Thoracic aorta (tissue), 2 donors: ENCODE measurements at places on chromosomes 5 and 9.

- no peak for DNase-seq
Measured at GRCh38 chr9:75149841-75150241, 61.5 kb downstream of the OSTF1 start.

DNA sequence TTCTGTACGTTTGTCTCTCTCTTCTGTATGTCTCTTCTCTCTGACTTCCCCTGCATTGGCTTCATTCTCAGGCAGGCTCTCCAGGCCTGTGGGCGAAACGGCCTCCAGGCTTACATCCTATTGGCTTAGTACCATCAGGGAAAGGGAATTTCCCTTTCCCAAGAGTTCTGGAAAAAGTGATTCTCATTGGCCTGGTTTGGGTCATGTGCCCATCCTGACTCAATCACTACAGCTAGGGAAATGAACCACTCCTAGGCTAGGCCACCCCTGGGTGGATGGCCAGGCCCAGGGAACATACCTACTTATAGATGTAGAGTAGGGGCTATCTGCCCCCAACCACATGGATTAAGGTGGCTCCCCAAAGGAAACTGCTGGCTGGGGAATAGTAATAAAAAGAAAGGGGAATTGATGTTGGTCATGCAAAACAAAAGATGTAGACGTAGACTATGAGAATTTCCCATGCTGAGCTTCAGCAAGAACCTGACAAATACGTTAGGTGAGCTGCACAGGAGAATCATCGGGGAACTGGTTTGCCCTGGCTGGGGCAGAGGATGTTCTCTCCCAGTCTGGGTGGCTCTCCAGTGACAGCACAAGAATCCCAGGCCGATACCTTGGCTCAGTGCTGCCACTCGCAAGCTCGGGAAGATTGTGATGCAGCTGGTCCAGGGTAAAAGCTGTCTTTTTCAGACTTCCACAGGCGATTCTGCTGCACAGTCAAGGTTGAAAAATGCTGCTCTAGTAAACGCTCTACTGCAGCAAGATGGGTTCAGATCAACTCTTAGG lies 3.7 kb upstream of the EGR1 start:
- DNase-seq, result no peak

DNA sequence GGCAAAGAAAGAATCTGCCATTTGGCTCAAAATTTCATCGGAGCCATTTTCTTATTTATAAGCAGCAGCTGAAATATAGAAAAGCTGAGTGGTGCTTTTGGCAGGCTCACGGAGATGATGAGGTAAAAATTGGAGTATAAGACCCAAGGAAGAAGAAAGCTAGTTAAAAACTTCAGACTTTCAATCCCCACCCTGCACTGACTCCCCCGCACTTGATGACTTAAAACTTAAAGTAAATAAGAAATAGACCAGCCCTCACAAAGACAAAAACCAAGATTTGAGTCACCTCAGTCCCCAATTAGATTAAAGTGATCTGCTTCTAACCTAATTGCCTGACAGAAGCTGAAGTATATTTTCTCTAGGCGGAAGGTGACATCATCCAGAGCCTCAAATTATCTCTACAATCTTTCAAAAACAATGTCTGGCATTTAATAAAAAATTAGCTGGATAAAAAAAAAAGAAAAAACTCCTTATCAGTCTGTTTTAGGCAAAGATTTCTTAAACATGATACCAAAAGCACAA lies 124.0 kb upstream of the PJA2 start:
- DNase-seq, result no peak

DNA sequence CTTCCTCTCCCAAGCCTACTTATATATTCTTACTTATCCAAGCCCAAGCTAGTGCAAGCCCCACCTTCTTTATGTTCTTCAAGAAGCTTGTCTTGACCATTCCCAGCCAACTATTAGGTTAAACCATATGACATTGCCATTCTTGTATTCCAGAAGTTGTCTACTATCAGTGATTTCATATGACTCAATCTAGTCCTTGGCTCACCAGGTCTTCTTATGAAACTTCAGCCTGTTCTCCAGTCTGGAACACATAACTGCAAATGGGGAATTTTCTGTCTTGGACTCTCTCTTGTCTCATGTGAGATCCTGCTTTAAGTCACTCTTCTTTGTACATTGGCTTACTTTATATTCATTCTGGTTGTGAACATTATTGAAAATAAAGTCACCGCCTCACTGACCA lies 130.7 kb downstream of the TTLL11 start:
- DNase-seq, result no peak

GRCh38 chr9:22124263-22125011 lies 115.3 kb upstream of the CDKN2B start:
- DNase-seq, result no peak

DNA sequence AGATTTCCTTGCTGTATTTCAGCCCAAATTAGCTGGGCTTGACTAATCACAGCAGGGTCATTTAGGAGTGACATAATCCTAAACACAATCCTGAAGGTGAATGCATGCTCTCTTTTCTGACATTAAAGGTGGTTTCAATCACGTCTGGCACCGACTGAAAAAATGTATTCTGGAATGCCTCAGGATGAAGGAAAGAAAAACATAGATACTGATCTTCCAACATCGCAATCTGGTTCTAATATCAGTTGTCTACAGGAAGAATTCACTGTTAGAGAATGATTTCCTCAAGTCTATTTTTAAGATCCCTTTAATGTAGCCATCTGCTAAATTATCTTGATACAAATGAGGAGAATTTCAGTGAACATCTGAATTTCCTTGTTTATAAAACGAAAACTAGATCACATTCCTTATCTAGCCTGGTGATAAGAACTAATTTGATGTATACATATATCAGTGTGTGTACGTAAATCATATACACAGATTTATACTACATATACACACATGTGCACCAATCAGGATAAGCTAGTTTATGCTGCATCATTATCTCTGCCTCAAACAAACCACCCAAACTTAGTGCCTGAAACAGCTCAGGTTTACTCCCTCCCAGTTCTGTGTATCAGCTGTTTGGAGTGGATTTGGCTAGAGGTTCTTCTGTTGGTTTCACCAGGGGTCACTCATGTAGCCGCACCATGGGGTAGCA lies 31.3 kb upstream of the TAS2R1 start:
- no peak for DNase-seq

GRCh38 chr5:171467107-171467506 lies 47.7 kb downstream of the FGF18 start:
- no peak for DNase-seq

DNA sequence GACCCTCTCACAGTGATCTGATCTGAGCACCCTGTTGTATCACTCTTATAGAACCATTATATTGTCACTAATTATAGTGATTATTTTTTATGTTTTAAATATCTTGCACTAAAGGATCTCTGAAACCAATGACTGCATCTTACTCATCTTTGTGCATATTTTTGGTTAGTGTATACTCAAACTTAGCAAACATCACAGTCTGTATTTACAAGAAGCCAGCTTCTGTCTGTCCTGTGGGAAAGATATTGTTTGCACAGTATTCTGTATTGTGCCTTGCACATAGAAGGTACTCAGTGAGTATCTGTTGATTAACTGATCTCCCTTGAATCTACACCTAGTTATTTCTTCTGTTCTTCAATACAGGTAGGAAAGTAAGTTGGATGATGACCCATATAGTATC lies 131.5 kb downstream of the PAM start:
- DNase-seq, result no peak

DNA sequence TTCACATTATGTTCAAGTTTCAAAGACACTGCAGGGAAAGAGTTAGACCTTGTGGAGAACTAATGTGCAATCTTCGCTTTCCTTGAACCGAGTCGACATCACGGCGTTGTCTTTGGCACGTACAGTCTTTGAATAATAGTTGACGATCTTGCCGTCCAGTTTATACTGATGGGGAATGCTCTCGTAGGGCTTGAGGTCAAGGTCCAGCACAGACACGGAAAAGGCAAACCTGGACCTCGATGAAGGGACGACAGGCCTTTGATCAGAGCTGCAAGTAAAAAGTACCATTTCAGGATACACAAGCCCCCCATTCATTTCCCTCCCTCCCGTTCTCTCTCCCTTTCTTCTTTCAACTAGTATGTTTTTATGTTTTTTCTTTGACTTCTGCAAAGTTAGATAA lies 54.1 kb downstream of the IPPK start:
- DNase-seq, result no peak

GRCh38 chr5:141618030-141618803 lies 583 bp downstream of the DIAPH1 start:
- DNase-seq, result no peak

- no peak for DNase-seq
Measured at GRCh38 chr5:81786991-81787390, 36.1 kb upstream of the SSBP2 start.

GRCh38 chr9:91086657-91087461 lies 274.9 kb downstream of the AUH start:
- no peak for DNase-seq

DNA sequence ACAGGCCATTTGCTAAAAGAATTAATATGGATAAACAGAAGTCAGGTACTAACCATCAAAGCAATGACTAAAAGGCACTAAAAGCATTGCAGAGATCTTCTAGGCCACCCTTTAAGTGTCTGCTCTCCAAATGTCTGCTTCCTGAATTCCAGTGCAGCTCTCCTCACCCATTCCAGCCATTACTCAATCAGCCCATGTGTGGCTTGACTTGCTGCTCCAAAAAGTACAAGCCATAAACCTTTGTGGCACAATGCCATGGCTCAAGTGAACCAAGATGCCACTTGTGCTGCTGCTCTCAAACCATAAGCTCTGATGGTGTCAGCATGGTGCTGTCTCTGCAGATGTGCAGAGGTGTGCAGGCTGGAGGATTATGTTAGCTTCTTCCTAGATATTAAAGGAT lies 290.2 kb upstream of the POU5F2 start:
- no peak for DNase-seq

GRCh38 chr5:64790210-64790609 lies 21.5 kb downstream of the CWC27 start:
- no peak for DNase-seq

DNA sequence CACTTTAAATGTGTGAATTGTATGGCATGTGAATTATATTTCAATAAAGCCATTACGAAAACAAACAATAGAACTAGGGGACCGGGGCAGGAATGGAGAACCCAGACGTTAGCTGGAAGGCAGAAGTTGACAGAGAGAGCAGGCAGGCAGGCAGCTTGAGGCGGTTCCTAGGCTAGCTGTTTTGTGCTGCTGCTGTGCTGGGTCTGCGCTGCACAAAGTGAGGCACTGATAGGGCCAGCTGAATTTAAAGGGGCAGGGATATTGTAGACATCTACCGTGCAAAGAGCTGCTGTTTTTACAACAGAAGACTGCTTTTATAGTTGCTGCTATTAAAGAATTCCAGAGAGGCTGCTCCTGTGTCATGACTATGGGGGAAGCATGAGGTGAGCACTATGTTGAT lies 21.6 kb upstream of the MIER3 start:
- no peak for DNase-seq

DNA sequence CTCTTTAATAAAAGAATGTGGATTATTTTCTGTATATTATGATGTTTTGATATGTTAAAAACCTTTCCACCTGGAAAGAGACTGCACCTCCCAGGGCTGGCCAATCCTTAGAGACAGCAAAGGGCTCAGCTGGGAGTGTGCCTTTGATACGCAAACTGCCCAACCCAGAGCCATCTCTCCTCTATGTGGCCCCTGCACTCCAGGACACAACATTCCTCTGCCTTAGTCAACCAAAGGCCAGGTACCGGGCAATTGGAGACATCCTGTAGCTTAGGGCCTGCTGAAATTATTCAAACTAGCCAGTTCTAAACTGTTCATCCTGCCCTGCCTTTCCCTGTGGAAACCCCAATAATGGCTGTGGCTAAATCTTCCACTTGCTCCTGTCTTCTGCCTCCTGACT lies 5.0 kb upstream of the HSPB3 start:
- no peak for DNase-seq
